ENCODE measurements at places on chromosomes 2 and 18.
A peak's percentile ranks its signal among the peaks of the same experiment; 100 is the strongest.

- no peak for DNase-seq
Measured at GRCh38 chr2:16324544-16324937, 341.1 kb downstream of the CYRIA start.

DNA sequence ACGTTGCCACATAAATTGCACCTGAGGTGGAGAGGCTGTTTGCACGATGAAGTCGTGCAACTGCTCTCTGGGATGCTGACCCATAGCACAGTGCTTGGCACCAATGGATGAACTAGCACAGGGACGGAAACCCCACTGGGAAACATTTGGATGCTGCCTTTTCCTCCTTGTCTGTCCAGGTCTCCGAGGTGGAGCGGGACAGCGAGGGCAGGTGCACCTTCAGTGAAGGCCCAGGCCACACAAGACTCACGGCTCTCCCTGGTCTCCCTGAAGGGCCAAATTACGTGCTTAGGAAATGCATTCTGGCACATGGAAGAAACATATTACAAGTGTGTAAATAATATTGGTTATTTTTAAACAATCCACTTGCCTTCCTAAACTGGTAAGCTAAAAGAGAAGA lies 70.3 kb downstream of the TPO start:
- DNase-seq: no peak

DNA sequence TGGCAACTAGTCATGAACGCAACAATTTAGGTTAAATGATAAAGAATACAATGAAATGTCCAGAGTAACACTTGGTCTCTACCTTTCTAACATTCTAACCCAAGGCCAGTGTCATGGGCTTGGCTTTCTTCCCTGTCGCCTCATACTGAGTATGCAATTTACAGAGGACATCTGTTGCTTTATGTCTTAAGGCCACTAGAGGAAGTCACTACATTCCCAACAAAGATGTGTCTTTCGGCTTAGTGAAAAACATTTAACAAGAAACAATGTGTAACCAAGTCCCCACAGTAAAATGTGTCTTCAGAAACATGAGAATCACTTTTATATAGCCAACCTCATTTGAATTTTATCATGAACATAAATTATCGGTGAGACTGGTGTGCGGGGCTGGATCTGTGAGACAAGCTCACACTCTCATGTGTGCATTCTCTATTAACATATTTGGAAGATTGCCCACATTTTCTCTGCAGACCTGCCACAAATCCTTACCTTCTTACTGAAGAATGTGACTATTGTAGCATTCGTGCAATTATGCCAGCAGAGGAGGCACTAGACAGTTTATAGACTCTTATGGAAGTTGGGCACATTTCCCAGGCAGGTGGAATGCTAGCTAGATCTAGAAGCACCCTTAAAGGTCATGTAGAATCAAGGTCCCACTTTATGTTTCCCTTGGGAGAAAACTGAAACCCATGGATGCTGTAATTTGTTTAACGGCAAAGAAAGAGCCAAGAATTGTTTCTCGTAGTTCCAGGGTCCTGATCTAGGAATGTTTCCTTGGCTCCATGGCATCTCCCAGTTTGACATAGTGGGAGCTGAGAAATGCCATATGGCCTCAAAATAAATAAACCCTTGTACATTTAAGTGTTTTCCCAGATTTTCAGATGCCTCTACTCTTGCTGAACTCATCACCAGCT lies 101.8 kb downstream of the CD226 start:
- DNase-seq: no peak

DNA sequence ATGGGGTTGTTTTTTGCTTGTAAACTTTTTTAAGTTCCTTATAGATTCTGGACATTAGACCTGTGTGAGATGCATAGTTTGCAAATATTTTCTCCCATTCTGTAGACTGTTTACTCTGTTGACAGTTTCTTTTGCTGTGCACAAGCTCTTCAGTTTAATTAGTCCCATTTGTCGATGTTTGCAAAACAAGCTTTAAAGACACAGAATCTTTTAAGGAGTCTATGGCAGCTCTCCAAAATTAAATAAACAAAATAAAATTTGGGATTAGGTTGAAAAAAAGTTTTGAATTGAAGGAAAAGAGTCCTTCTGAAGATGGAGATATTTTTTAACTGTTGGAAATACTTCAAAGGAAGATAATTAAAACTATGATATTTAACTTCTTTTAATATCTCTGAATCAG lies 88.8 kb downstream of the MAP3K20 start:
- no peak for DNase-seq

DNA sequence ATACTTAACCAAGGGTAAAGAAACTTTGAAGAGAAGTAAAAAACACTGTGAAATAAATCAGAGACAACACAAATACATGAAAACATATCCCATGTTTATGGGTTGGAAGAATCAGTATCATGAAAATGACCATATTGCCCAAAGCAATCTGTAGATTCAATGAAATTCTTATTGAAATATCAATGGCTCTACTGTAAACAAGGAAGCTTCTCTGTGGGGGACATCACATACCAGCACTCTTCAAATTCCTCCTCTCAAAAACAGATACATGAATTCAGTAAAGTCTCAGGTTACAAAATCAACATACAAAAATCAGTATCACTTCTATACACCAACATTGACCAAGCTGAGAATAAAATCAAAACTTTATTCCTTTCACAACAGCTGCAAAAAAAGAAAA lies 63.5 kb upstream of the CNTNAP5 start:
- no peak for DNase-seq

DNA sequence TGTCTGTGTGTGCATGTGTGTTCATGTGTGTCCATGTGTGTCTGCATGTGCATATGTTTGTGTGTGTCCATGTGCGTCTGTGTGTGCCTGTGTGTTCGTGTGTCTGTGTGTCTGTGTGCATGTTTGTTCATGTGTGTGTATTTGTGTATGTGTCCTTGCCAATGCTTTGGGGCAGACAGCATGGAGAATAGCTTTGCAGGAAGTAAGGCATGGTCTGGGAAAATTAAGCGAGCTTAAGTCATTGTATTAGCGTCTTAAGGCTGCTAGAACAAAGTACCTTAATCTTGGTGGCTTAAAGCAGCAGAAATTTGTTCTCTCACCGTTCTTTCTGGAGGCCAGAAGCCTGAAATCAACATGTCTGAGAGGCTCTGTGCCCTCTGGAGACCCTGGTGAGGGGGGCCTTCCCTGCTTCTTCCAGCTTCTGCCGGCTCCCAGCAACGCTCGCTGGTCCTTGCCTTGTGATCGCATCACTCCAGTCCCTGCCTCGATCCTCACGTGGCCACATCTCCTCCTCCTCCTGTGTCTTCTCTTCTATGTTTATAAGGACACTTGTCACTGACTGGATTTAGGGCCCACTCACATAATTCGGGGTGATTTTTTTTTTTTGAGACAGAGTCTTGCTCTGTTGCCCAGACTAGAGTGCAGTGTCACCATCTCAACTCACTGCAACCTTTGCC lies 3.8 kb downstream of the NEU2 start:
- DNase-seq: no peak

DNA sequence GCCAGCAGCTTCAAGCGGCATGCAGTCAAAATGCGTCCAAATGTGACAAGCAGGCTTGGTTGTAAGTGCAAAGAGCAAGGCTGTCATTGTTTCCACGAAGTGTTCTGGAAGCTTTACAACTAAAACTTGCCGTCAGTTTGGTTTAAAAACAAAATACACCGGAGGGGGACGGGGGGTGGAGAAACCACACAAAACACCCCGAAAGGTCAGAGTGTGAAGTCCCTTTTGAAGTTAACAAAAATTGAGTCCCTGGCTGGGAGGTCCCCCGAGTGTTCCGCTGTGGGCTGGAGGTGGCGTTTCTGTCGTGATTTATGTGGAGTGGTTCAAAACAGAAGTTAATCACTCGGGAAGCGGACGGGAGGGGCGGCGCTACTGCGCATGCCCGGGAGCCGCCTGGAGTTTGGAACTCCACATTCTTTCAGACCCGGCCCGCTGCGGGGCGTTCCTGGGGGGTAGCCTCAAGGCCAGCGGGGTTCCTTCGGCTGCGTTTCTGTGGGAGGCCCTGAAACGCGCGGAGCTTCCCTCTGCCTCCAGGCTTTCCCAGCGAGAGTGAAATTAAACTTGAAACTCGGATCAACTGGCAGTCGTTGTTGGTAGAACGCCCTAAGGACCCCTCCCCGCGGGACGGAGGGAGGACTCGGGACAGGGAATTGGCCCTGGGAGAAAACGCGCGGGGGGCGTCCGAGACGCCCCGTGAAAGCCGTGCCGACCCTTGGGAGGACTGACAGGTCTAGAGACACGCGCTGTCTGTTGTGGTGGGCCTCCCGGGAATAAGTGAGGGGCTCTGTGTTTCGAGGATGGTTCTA lies 1.4 kb downstream of the TGIF1 start:
- DNase-seq: peak; percentile 96

DNA sequence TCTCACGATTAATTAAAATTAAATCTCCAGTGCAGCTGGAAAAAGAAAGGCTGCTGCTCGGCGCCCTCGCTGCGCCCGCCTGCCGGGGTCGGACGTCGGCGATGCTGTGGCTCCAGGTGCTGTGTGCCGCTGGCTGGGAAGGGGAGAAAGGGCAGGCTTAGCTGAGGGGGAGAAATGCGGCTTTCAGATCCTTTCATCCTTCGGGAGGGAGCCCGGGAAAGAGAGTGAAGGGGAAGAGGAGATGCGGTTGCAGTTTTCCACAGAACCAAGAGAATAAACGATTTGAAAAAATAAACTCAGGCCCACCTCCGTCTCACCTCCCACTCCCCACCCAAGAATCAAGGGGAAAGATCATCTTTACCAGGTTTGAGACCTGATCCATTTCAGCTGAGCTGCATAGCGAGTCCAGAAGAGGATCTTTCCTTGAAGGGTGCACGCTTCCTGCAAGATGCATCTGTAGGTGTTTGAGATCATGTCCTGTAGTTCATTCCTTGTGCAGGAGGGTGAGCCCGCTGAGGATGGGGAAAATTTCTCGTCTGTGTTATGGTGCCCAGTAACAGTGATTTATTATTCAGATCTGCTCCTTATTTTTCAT lies 495 bp downstream of the TMEM169 start:
- no peak for DNase-seq

GRCh38 chr2:73933194-73933593 lies 6.5 kb downstream of the DGUOK start:
- DNase-seq: no peak

- no peak for DNase-seq
Measured at GRCh38 chr2:8018956-8019355, 662.9 kb upstream of the ID2 start.

- DNase-seq: no peak
Measured at GRCh38 chr18:6174983-6175745, 239.5 kb downstream of the L3MBTL4 start.

DNA sequence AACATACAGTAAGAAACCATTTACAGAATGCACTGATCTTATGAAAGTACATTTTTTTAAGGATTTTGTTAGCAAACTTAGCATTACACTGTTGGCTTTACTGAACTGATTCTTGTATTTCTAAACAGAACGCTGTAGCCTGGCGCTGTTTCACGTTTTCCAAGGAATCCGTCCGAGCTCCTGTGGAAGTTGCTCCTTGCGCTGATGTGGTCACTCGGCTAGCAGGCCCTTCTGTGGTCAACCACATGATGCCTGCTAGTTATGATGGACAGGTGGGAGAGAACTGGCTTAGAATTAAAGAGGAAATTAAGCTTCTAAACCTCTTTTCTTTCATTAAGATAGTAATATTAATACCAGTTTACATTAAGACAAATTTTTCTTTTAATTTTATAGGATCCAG lies 76.8 kb downstream of the CEP192 start:
- no peak for DNase-seq

- no peak for DNase-seq
Measured at GRCh38 chr2:127585270-127585807, 49.9 kb downstream of the MYO7B start.

Measured in femur (tissue), 1 donor.